ENCODE measurements at places on chromosomes 16 and 17.

DNA sequence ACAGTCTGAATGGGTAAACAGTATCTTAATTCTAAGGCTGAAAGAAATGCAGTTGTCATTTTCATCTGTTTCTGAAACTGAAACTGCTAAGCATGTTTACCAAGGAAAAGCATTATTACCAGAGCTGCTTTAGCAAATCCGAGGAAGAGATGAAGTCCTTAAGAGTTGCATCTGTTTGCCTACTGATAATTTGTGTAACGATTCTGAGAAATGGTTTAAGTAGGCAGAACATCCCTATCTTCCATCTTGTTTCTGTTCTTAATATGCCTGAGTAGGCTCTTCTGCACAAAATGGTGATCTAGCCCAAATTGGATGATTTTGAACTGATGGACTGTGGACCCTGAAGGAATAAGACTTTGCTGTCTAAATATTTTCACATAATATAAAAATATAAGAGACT lies 34.9 kb downstream of the NUP93 start:
- DNase-seq: no peak

GRCh38 chr17:41734139-41734948 lies at the start of gene HAP1:
Gene HAP1 (minus strand): TSS chr17:41734643. CDS start chr17:41734634, 9 bp downstream.
- DNase-seq: peak; percentile 9

DNA sequence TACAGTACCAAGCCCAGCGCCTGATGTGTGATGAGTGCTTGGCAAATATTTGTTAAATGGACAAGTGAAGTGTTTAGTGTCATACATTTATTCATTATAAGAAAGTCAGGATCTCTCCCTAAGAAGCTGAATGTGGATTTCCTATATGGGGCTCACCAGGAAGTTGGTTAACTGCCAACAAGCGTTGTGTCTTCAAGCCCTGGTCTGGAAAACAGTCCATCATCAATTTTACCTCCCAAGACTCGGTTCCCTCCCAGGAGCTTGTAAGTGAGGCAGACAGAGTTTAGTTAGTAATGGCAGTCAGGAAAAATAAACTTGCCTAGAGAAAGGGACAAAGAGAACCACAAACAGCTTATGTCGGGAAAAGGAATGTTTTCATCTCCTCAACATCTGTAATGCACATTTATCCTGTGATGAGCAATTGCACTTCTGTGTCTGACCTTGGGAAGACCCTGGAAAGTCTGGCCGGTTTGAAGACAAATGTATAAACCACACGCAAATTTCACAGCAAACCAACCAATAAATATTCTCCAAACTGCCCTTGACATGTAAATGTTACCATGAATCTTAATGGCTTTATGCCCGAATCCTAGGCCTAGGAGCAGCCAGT lies 28.3 kb downstream of the C16orf95 start:
- DNase-seq: no peak

DNA sequence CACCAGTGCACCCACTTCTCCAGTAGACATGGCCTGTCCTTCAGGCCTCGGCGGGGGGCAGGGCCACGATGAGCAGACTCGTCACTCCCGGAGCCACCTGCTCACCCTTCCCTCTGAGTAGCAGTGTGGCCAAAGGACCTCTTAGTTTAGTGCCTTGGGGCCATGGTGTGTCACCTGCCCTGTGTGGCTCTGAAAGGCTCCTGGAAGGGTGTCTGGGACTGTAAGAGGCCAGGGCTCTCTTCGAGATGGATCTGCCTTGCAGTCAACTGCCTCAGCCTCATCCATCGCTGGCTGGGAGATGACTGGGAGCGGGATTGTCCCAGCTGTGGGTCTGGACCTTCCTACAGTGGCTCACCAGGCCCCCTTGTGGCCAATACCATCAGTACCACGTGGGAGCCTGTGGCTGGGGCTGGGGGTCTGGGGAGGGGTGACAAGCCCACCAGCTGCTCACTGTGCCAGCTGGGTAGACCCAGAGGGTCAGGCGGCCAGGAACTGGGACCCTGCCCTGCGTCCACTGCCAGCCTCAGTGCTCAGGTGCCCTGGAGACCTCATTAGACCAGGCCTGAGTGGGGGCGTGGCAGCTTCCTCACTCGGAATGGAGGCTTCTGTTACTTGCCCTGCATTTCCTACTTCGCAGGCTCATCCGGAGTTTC lies 133.4 kb downstream of the OR1D5 start:
- peak; percentile 39 for DNase-seq

DNA sequence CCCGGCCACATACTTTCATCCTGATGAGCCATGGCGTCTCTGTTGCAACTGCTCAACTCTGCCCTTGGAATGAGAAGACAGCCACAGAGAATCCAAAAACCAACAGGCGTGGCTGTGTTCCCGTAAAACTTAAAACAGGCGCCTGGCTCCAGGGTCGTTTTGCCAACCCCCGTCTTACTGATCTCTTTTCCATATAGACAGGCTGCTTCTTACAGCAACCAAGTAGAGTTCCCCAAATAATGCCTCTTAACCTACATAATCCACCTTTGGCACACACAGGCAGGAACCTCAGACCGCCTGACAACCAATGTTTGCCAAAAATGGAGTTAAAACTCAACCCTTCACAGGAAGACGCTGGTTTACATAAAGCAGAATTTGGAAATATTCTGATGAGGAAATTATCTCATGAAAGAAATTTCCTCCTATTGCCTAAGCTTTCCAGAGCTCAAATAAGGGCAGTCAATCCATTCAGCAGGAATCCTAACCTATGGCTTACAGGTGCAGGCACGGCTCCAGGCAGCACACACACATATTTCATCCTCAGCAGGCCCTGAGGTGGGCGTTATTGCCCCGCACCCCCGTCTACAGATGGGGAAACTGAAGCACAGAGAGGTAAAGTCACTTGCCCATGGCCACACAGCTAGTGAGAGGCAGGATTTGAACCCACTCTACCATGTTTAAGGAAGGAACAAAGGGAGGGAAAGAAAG lies 35.8 kb downstream of the LITAF start:
- no peak for DNase-seq

GRCh38 chr16:87470332-87470731 lies 22.5 kb downstream of the ZCCHC14 start:
- no peak for DNase-seq

GRCh38 chr17:37710344-37710886 lies 34.4 kb downstream of the HNF1B start:
- DNase-seq: peak; percentile 48

DNA sequence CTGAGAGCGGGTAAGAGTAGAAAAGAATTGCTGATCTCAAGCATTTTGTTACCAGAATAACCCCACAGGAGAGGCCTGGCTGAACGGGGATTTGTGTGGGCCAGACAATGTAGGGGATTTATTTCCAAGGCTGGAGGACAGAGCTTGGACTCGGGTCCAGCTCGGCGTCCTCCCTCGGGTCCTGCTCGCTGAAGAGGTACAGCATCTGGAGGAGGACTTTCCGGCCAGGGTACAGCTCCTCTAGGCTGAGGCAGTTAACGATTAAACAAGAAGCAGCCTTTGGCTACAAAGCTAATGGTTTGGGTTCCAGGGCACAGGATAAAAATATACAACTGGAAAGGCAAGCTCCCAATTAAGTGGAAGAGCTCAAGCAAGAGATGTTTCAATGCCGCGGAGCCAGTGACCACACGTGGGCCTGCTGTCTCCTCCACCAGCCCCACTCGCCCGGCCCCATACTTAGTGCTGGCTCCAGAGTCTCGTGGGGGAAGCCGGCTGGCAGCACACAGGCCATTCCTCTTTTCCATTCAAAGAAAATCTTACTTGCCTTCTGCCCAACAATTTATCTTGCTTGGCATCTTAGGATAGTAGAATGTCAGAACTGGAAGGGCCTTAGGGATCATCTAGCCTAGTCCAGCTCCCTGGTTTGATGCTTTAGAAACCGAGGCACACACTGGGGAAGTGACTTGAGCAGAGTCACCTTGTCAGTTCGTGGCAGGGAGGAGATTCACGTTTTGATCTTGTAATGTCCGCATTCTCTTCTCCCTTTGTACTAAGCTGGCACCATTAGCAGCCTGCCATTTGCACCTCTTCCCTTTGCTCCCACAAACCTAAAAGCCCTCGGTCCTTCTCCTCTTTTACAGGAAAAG lies 85.9 kb upstream of the TBX2 start:
- DNase-seq: no peak

DNA sequence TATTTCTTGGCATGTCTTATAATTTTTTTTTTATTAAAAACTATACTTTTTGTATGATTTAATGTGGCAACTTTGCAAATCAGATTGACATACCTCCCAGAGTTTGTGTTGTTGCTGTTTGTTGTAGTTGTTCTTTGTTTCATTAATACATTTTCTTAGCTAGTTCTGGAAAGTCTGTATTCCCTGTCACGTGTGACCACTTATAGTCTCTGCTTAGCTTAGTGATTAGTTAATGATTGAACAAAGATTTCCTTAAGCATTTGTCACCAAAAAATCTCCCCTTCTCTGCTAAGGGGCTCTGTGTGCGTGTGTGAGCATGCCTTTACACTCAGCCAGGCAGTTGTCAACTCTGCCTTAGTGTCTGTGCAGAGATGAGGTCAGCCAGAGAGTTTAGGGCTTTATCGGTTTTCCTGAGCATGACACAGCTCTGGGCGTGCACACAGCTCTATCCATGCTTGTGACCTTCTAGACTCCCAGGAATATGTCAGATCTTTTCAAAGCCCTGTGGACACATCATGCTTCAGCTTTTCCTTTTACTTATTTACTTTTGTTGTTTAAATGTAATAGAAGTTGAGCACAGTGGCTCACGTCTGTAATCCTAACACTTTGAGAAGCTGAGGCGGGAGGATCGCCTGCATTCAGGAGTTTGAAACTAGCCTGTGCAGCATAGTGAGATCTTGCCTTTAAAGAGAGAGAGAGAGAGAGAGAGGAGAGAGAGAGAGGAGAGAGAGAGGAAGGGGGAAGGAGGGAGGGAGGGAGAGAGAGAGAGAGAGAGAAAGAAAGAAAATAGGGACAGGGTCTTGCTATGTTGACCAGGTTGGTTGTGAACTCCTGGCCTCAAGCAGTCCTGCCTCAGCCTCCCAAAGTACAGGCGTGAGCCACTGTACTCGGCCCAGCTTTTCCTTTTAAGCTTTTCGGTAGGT lies 21.9 kb downstream of the DNAI2 start:
- DNase-seq: no peak

DNA sequence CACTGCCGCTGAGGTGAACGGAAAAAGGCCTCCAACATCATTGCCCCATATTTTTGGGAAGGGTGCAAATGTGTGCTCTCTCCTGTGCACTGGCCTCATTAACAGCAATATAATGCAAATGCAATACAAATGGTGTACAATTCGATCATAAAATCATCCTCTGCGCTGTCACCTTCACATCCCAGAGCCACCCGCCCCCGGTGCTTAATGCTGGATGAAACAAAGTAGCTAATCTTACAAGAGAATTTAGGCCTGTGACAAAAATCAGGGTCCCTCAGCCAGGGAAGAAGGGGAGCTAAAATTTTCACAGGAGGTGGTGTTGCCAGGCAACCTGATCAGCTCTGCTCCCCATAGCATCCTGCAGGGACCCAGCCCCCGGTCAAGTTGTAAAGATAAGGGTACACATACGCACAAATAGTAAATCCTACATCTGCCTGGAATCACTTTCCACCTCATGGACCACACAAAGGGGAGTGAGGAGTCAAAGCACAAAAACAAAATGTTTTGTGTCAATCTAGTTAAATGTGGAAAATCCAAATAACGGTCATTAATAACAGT lies 3.0 kb downstream of the TBC1D16 start:
- DNase-seq: no peak

DNA sequence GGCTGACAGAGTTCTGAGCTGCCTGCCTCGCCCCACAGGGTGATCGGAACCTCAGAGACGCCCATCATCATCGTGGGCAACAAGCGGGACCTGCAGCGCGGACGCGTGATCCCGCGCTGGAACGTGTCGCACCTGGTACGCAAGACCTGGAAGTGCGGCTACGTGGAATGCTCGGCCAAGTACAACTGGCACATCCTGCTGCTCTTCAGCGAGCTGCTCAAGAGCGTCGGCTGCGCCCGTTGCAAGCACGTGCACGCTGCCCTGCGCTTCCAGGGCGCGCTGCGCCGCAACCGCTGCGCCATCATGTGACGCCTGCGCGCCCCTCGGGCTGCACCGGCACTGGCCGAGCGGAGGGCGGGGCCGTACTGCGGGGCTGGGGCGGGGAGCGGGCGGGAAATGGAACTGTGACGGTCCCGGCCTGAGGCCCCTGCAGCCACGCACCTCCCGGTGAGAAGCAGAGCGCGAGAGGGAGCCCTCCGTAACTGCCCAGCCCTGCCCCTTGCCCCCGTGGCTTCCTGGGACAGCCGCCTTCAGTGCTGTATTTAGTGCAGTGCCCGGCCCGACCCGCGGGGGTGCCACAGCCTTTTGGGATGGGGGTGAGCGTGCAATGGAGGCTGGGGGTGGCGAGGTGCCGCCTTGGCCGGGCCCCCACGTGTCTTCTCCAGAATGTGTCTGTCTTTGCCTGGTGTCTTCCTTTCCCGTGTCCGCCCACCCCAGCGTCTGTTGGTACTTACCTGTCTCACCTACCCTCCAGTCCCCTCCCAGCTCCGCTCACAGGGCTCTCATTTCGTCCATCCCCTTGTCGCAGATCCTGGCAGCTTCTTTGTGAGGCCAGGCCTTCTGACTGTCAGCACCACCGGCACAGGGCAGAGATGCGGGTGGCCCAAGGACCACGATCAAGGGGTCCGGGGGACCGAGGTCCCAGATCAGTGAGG lies 9.8 kb downstream of the RASL10B start:
- no peak for DNase-seq

DNA sequence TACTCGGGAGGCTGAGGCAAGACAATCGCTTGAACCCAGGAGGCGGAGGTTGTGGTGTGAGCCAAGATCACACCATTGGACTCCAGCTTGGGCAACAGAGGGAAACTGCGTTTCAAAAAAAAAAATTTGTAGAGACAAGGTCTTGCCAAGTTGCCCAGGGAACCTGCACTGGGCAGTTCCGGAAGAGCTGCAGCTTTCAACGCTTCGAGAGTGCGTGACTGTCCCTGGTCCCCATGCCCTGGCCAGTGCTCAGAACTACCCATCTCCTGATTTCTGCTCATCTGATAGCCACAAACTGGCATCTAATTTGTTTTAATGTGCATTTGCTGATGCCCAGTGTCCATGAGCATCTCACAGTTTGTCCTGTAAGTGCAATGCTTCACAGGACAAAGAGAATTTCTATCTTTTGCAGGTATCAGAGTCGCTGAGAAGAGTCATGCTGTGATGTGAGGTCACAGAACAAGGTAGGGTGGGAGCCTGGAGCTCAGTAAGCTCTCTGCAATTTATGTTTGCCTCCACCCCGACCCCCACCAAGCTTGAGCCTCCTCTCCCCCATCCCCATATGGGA lies 3.9 kb downstream of the ACTG1 start:
- no peak for DNase-seq

GRCh38 chr17:29292992-29293889 lies 707 bp downstream of the NUFIP2 start:
- DNase-seq: peak; percentile 74

DNA sequence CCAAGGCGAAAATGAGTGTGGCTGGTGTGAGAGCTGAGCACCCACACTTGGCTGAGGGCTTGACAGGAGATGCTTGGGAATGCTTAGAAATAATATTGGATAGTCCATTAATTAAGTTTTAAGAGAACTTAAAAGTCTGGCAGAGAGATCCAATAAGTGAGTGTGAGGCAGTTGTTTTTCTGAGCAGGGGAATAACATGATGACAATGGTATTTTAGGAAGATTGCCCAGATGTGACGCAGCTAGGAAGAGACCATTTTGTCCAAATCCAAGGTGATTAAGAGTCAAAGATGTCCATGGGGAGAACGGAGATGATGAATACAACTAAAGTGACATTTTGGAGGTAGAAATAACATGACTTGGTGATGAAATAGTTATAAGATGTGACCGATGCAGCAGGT lies 102.8 kb upstream of the AXIN2 start:
- no peak for DNase-seq

- peak; percentile 66 for DNase-seq
Measured at GRCh38 chr16:11047057-11047456, 102.7 kb downstream of the CLEC16A start.

GRCh38 chr17:16484445-16485175 lies 7.4 kb downstream of the LRRC75A start:
- DNase-seq: no peak

All from A673 (cell line).